ENCODE measurements at places on chromosomes 11 and 22. TPM values are rescaled to one million over a fixed set of nuclear protein-coding genes. Genes with fewer than 3 reads are reported as not detected.

RAB36 gene
- total RNA-seq = 5.4 TPM

NFAM1 gene
- 1.5 TPM for total RNA-seq

NRIP3 gene
- total RNA-seq = 57.1 TPM

POLR3H gene
- total RNA-seq = 17.9 TPM

OR8D1 gene
- total RNA-seq = not detected

KRTAP5-2 gene
- total RNA-seq = not detected

MIAT gene
- 54.7 TPM for total RNA-seq

SLC7A4 gene
- total RNA-seq = 1.5 TPM

OR2AG1 gene
- not detected for total RNA-seq

- no peaks in the 10 kb centered on the region for H3K27me3 ChIP-seq
- no peaks in the 10 kb centered on the region for H3K36me3 ChIP-seq
- H3K4me1 ChIP-seq = no peaks in the 10 kb centered on the region
- DNase-seq = no peak
- H3K27ac ChIP-seq = no peak overlapping the region
- H3K4me3 ChIP-seq = no peak overlapping the region
These were observed 9.5 kb downstream of the DRICH1 start for GRCh38 chr22:23622634-23623033.

- no peak overlapping the region for H3K4me3 ChIP-seq
- no peak overlapping the region for H3K27ac ChIP-seq
- H3K27me3 ChIP-seq = peaks cover 30% of the 10 kb centered on the region
- peaks cover 8% of the 10 kb centered on the region for H3K4me1 ChIP-seq
- no peak for DNase-seq
These were observed 14.6 kb upstream of the NRGN start for GRCh38 chr11:124724979-124725718.

GRCh38 chr11:64181506-64182411 lies 4.2 kb upstream of the STIP1 start:
- H3K4me1 ChIP-seq = peaks cover 41% of the 10 kb centered on the region
- no peak overlapping the region for H3K4me3 ChIP-seq
- no peaks in the 10 kb centered on the region for H3K27me3 ChIP-seq

- DNase-seq = no peak
- peaks cover 2% of the 10 kb centered on the region for H3K27me3 ChIP-seq
- peaks cover under 1% of the 10 kb centered on the region for H3K4me1 ChIP-seq
- H3K36me3 ChIP-seq = no peaks in the 10 kb centered on the region
- no peak overlapping the region for H3K4me3 ChIP-seq
These were observed 2.3 kb upstream of the PRG2 start for GRCh38 chr11:57392763-57393105.

DNA sequence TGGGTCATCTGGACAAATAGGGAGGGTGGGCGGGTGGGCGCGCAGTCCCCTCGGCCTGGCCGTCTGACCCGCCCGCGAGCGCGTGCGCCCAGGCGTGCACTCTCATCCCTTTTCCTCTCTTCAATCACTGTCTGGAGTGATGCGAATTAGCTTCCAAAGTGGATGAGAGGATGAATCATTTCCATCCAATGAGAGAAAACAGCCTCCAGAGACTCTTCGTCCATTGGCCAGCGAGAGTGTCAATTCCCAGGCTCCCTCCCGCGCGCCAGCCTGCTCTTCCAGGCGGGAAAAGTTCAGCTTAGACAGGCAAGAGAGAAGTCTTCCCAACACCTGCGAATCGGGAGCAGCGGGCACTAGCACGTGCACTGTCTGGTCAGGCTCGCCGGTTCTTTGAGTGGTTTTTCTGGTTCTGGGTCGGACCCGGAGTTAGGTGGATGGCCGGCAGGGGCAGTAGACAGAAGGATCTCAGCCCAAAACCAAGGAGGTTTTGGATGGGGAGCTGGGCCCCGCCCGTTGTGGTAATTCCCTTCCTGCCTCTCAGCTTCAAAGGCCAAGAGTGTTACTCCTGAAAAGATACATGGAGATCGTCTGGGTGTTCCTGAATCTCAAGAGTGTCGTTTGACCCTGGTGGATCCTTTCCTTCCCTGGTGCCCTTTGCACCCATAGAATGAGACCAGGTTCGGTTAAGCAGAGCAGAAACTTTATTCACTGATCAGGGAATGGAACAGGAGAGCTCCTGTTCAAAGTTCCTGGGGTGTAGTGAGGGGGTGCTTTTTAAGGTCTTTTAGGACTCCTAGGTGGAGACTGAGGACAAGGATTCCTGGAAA lies 33.4 kb upstream of the GLYATL1 start:
- no peaks in the 10 kb centered on the region for H3K36me3 ChIP-seq
- peak overlapping the region; percentile 85 for H3K27ac ChIP-seq
- H3K4me1 ChIP-seq = peaks cover 10% of the 10 kb centered on the region
- peak overlapping the region; percentile 74 for H3K4me3 ChIP-seq
- DNase-seq = no peak

- peak; percentile 2 for DNase-seq
- no peaks in the 10 kb centered on the region for H3K27me3 ChIP-seq
- no peak overlapping the region for H3K4me3 ChIP-seq
These were observed 33.0 kb upstream of the MYOD1 start for GRCh38 chr11:17686231-17686980.

- no peak overlapping the region for H3K4me3 ChIP-seq
- no peaks in the 10 kb centered on the region for H3K4me1 ChIP-seq
- no peak for DNase-seq
- H3K36me3 ChIP-seq = no peaks in the 10 kb centered on the region
These were observed 1.7 kb upstream of the OR52K1 start for GRCh38 chr11:4480577-4481239.

DNA sequence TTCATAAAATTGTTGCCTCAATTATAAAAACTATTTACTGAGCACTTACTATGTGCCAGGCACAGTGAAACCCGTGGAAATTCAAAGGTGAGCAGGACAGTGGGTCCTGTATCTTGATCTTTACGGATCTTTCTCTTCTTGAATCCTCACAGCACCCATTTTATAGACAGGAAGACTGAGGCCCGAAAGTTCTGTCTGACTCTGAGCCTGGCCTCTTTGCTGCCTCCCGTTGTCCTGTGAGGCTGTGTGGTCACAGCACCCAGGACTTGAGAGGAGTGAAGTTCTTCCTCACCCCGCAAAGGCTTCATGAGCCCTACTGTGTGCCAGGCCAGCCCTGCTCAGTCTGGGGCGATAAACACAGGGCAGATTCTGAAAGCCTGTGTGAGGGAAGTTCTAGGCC lies 13.4 kb upstream of the MN1 start:
- H3K27me3 ChIP-seq = peaks cover 2% of the 10 kb centered on the region
- peaks cover 10% of the 10 kb centered on the region for H3K4me1 ChIP-seq
- H3K4me3 ChIP-seq = no peak overlapping the region
- no peak for DNase-seq
- H3K27ac ChIP-seq = no peak overlapping the region

DNA sequence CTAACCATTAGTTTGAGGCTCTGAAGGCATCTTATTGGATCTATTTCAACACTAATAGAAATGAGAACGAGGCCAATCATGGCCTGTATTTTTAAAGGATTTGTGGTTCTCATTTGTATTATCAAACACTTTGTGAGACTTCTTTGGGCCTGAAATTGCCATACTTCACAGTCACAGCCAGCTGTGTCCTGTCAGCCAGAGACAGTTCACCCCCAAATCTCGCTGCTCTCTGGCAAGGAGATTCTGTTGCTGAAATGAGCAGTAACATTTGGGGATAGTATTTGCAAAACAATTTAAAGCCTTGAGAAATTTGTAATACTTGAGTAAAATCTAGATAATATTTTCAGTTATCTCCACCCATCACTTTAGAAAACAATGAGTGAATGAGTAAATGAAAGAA lies 26.9 kb upstream of the TENM4 start:
- no peaks in the 10 kb centered on the region for H3K4me1 ChIP-seq
- no peak for DNase-seq
- no peak overlapping the region for H3K27ac ChIP-seq
- no peaks in the 10 kb centered on the region for H3K27me3 ChIP-seq
- H3K4me3 ChIP-seq = no peak overlapping the region
- no peaks in the 10 kb centered on the region for H3K36me3 ChIP-seq

- H3K4me1 ChIP-seq = no peaks in the 10 kb centered on the region
- no peaks in the 10 kb centered on the region for H3K36me3 ChIP-seq
- DNase-seq = no peak
- H3K27me3 ChIP-seq = no peaks in the 10 kb centered on the region
- H3K4me3 ChIP-seq = no peak overlapping the region
These were observed 50.9 kb downstream of the CCDC34 start for GRCh38 chr11:27312110-27312509.

DNA sequence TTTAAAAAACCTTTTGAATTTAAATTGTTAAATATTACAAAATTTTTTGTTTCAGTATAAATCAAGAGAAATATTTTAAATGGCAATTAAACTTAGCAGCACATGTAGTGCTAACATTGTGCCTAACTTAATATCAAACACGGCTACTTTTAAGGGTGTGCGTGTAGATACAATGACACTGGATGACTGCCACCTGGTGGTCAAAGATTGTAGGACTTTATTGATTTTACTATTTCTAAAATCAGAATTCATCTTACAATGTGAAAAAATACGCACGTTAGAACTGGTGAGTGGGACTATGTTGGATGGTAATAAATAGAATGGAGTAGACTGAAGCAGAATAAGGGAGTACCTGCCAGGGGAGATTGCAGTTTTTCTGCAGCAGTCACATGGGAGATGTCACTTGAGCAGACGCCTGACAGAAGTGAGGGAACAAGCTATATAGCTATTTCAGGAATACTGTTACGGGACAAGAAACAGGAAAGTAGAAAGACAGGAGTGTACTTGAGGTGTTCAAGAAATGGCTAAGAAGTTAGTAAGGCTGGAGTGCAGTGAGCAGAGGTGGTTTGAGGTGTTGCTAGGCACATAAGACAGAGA lies 52.9 kb downstream of the UVRAG start:
- DNase-seq = peak; percentile 77
- H3K27me3 ChIP-seq = no peaks in the 10 kb centered on the region
- no peaks in the 10 kb centered on the region for H3K4me1 ChIP-seq
- H3K4me3 ChIP-seq = no peak overlapping the region

DNA sequence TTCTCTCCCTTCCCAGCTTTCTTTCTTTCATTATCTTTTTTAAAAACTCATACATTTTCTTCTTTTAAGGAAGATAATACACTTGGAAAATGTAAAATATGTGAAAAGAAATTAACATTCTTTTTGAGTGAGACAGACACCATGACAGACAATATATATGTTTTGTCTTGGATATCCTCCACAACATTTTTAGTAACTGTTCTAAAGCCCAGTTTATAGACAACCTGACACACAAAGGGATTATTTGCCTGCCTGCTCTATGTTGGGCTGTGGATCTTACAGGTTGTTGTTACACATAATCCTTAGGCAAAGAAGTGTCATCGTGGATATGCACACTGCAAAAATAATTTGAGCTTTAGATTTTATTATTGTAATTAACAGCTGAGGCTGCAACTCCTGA lies 301.4 kb upstream of the PDGFD start:
- H3K27me3 ChIP-seq = no peaks in the 10 kb centered on the region
- no peak for DNase-seq
- no peaks in the 10 kb centered on the region for H3K36me3 ChIP-seq
- H3K27ac ChIP-seq = no peak overlapping the region
- no peak overlapping the region for H3K4me3 ChIP-seq
- H3K4me1 ChIP-seq = no peaks in the 10 kb centered on the region

DNA sequence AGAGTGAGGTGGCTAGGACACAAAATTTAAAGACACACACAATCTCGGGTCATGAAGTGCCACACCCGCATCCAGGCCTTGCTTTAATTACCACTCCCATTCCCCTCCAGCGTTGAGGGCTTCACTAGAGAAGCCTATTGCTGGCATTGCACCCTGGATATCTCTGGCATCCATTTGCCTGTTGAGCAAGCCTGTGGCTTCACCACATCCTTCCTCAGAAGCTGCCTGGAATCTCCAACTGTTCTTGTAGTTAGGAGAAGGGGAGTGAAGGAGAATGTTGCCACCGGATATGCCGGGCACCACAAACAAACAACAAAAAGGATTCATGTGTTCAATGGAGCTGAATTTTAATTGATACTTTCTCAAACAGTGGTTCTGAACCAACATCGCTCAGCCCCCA lies 34.4 kb upstream of the RCN1 start:
- H3K4me3 ChIP-seq = no peak overlapping the region
- peaks cover 3% of the 10 kb centered on the region for H3K27me3 ChIP-seq
- no peak for DNase-seq
- no peak overlapping the region for H3K27ac ChIP-seq

GRCh38 chr11:44681698-44682097 lies 45.1 kb upstream of the TSPAN18 start:
- no peak overlapping the region for H3K27ac ChIP-seq
- no peak for DNase-seq
- H3K4me1 ChIP-seq = peaks cover 8% of the 10 kb centered on the region
- no peak overlapping the region for H3K4me3 ChIP-seq

DNA sequence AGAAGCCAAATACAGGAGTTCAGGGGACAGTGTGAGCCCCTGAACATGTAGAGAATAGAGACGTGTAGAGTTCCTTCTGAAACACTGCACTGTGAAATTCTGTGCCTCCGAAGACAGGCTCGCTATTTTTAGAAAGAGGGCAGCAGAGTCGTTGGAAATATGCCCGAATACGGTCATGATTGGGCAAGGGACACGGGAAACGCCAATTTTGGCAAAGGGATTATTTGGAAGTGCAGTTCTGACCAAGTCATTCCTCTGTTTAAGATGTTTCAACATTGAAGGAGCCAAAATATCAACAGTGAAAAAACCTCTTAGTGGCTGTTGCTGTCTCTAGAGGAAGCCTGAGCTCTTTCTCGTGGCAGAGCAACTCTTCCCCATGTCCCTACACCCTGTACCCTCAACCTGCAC lies 9.5 kb upstream of the CBX6 start:
- H3K27me3 ChIP-seq = no peaks in the 10 kb centered on the region
- H3K4me1 ChIP-seq = peaks cover 16% of the 10 kb centered on the region
- H3K36me3 ChIP-seq = no peaks in the 10 kb centered on the region
- no peak for DNase-seq
- no peak overlapping the region for H3K4me3 ChIP-seq

DNA sequence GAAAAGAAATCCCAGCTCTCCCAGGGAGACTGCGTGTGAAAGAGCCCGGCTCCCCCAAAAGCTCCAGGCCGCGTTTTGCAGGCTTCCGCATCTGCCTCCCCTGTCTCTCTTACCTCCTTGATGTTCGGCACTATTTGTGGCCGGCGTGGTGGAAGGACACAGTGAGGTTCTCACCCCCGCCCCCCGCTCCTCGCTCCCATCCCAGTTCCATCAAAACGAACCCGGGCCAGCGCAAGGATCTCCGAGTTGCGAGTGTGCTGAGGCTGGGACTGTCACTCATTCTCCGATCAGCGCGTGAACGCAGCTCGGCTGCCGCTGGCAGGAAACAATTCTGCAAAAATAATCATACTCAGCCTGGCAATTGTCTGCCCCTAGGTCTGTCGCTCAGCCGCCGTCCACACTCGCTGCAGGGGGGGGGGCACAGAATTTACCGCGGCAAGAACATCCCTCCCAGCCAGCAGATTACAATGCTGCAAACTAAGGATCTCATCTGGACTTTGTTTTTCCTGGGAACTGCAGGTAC lies at the start of gene NCAM1:
TSS of gene NCAM1 (plus strand) at position 275 of the 523 bp plus-strand sequence.
- no peaks in the 10 kb centered on the region for H3K27me3 ChIP-seq
- DNase-seq = peak; percentile 100
- H3K36me3 ChIP-seq = no peaks in the 10 kb centered on the region
- peaks cover 6% of the 10 kb centered on the region for H3K4me1 ChIP-seq
- H3K4me3 ChIP-seq = peak within 1 kb of the TSS; percentile 86

GRCh38 chr11:84720706-84721402 lies 906.3 kb downstream of the DLG2 start:
- no peaks in the 10 kb centered on the region for H3K27me3 ChIP-seq
- H3K4me3 ChIP-seq = peak overlapping the region; percentile 49
- peaks cover 12% of the 10 kb centered on the region for H3K4me1 ChIP-seq
- H3K27ac ChIP-seq = no peak overlapping the region
- no peaks in the 10 kb centered on the region for H3K36me3 ChIP-seq

GRCh38 chr22:39300186-39300830 lies 19.1 kb downstream of the RPL3 start:
- H3K27ac ChIP-seq = no peak overlapping the region
- no peaks in the 10 kb centered on the region for H3K36me3 ChIP-seq
- no peak overlapping the region for H3K4me3 ChIP-seq

Measured in spinal cord (tissue), 10 donors.